ENCODE measurements at places on chromosomes 7 and 10.

DNA sequence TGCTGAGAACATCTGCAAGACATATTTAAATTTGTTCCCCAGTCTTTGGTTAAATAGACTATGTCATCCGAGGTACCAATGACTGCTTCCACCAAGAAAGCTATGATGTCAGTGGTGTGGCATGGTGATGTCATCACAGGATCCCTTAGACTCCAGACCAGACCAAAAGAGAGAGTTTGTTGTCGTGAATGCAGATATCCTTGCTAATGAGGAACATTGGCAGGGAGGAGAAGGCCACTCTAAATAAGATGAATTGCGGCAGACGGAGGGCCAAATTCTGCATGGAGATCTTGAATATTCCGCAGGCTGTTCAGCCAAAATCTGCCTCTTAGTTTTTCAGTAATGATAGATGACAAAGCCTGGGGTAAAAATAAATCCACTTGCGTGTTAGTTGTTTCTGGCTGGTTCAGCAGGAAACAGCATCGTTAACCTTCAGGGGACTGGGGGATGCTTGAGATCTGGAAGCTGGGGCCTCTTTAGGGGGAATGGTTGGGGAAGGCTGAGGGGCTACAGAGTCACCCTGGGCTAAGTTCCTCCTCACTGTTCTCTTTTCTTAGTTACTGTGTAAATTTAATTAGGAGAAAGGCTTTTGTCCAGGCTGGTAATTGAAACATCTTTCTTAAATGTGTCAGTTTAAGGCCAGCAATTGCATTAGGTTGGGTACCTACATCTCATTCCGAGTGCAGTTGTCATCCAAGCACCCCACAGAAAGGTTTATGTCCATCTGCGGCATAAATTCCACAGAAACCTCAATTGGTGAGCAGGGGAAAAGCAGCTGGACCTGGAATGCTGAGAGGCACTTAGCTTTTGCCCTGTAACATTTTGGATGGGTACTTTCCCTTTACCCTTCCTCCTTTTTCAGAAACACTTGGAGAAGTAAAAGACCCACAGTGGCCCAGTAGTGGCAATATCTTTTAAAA, 11.6 kb upstream of the CAMK1D start:
- ATAC-seq = no peak

- ATAC-seq = peak; percentile 93
These were observed 259.1 kb downstream of the KLF6 start for GRCh38 chr10:3525832-3526449.

DNA sequence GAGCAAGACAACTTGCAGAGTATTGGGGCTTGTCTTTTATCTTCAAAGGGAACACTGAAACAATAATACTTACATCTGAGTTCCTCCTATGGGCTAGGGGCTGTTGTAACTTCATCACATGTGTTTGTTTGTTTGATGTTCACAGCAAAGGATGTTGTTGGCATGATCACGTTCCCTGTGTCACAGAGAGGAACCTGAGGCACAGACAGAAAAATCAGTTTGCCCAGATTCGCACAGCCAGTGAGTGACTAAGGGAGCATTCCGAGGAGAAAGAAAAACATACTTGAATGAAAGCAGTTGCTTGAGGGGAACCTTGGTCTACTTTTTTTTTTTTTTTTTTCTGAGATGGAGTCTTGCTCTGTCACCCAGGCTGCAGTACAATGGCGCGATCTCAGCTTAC, 87.2 kb upstream of the PFKP start:
- no peak for ATAC-seq

- ATAC-seq = no peak
These were observed 128.5 kb upstream of the CDK1 start for GRCh38 chr10:60649485-60650377.

GRCh38 chr7:116215551-116215950, 5.2 kb downstream of the TES start:
- no peak for ATAC-seq

- no peak for ATAC-seq
These were observed 39.2 kb downstream of the DNAJC9 start for GRCh38 chr10:73207883-73208282.

- no peak for ATAC-seq
These were observed 120.3 kb upstream of the ADAM12 start for GRCh38 chr10:126508535-126509040.

DNA sequence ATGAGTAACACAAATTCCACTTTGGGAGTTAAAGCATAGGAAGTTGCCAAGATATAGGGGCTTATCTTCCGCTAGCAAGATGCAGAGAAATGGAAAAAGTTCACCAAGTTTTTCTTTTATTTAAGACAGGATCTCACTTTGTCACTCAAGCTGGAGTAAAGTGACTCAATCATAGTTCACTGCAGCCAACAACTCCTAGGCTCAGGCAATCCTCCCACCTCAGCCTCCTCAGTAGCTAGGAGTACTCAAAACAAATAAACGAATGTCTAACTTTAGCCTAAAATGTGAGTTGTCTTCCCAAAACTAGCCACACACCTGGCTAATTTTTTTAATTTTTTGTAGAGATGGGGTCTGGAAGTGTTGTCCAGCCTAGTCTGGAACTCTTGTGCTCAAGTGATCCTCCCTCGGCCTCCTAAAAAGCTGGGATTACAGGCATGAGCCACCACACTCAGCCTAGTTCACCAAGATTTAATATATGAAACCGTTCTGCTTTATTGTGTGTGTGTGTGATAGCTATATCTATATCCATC, 9.9 kb downstream of the VIM start:
- ATAC-seq = peak; percentile 4

GRCh38 chr10:17651896-17652295, 7.9 kb downstream of the STAM start:
- no peak for ATAC-seq

DNA sequence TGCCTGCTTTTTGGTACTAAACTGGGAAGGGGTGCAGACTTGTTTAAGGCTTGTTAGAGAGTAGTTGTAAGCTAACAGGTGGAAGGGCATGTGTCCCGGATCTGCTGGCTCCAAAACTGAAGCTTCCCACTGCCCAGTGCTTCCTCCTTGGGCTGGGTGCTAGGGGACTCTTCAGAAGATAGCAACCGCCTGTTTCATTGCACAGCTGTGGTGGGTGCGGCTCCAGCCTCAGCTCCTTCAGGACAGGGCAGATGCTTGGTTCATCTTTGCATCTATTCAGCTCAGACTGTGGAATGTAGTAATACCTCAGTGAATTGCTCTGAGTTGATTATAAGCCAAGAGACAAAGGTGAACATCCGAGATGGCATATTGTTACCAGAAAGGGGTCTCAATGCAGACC, 527.1 kb downstream of the TYW1 start:
- no peak for ATAC-seq

- no peak for ATAC-seq
These were observed 84.0 kb downstream of the ADARB2 start for GRCh38 chr10:1653321-1653720.

DNA sequence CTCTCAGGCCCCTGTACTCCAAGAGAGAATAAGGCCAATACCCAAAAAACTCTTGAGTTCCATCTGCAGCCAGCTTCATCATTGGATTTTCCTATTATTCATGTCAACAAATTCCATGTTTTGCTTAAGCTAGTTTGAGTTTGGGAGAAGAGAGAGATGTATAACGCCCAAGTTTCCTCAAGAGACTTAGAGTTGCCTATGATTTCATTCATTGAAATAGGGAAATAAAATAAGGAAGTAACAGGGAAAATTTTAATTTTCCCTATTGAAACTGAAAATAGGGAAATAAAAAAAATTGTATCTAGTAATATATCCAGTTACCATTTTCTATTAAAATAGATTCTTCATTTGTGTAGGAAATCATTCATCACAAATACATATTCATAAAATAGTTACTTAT, 66.5 kb upstream of the SVIL start:
- no peak for ATAC-seq

- ATAC-seq = no peak
These were observed 14.0 kb upstream of the KPNA7 start for GRCh38 chr7:99221866-99222265.

- ATAC-seq = no peak
These were observed 397.9 kb downstream of the INHBA start for GRCh38 chr7:41305001-41305400.

DNA sequence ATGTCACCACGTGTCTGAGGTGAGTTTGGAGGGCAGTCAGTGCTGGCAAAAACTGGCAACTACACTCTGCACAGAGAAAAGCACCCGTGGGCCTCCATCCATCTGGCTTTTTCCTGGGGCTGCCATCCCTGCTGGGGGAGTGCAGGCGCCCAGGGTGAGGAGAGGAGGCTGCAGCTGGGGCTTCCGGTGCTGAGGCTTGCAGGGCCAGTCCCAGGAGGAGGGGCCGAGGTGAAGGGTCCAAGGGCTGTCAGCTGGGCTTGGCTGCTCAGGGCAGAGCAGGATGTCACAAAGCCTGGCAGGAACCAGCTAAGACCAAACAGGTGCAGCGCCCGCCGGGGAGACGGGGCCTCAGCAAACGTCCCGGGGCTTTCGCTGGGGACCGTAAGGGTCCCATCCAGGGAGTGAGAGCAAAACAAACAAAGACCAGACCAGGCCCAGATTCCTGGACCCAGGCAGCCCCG, 77.2 kb downstream of the CFAP46 start:
- ATAC-seq = no peak

GRCh38 chr7:130853503-130854279, 119.7 kb upstream of the KLF14 start:
- peak; percentile 69 for ATAC-seq

GRCh38 chr7:77531038-77531437, 6.1 kb upstream of the PTPN12 start:
- ATAC-seq = no peak

DNA sequence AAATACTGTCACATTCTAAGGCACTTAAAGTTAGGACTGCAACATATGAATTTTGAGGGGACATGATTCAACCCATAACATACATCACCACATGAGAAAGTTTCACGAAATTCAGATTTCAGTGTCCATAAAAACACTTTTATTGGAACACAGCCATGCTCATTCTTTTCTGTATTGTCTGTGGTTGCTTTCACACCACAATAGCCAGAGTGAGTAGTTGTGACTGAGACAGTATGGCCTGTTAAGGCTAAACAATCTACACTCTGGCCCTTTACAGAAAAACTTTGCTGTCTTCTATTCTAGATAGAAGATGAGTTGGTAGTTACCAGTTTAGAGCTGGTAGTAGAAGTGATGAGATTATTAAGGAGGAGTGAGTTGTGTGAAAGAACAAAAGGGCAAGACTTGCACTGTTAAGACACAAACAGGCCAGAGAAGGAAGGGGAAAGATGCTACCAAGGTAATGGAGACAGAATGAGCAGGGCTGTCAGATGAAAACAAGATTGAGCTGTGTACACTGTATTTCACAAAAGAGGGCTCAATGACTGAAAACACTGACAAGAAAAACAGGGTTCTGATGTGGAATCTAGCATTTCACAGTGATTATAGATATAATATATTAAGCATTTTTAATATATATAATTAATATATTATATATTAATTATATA, 108.6 kb downstream of the PPP1R3A start:
- no peak for ATAC-seq

DNA sequence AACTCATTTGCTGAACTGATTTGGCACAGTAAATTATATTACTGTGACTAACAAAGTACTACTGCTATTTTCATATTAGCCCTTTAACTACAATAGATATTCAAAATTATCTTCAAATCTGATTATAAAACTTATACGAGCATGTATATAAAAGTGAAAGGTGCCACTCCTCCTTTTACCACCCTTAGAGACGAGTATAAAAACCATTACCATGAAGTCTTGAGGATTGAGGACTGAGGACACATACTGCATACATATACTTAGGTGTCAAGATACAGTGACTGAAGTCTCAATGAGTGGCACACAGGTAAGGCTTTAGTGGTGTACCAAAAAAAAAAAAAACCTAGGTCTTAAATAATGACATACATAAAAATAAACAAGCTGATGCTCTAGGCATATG, 98.6 kb downstream of the DNAJC1 start:
- no peak for ATAC-seq

GRCh38 chr10:45373576-45374349, at the start of gene ALOX5:
ALOX5 (plus strand) TSS chr10:45374216; CDS start chr10:45374280, 64 bp downstream.
- ATAC-seq = peak; percentile 48

DNA sequence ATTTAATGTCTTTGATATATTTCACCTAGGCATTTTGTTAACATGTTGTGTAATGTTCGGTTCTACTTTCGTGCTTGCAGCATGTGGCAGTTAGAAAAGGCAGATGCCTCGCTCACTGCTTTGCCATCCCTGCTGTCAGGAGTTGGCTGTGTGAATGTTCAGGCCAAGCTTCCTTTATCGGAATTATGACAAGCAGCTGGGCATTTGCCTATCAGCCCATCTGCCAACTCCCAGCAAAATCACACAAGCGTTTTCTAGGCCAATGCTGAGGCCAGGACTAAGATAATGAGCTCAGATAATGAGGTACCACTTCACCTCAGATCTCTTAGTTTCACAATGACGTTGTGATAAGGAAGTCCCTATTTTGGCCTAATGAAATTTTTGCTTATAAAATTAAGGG, 212.7 kb upstream of the FAM3C start:
- peak; percentile 27 for ATAC-seq

DNA sequence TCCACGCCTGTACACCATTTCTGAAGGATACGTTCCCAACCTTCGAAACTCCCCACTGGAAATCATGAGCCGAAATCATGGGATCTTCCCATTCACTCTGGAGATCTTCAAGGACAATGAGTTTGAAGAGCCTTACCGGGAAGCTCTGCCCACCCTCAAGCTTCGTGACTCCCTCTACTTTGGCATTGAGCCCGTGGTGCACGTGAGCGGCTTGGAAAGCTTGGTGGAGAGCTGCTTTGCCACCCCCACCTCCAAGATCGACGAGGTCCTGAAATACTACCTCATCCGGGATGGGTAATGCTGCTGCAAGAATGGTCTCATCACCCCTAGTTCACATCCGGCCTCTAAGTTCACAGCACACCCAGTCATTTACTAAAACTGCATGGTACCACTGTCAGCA, 30.3 kb downstream of the PLA2G12B start:
- ATAC-seq = no peak

DNA sequence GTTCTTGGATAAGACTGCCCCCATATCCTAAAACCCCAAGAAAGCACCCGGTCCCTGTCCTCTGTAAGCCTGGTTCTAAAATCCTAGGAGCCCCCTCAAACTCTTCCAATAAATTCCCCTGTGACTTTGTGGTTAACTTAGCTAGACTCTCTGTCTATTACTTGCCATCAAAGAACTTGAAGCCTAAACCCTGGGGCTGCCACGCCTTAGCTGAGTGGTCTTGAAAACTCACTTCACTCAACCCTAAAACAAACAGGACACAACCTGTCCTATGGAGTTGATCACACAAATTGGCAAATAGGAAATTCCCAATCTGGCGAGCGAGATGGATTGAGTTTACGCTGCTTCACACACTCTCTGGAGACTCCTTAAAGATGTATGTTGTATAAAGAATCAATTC, 191.4 kb upstream of the SVIL start:
- ATAC-seq = no peak

GRCh38 chr7:114949231-114949630, 27.3 kb downstream of the MDFIC start:
- no peak for ATAC-seq

DNA sequence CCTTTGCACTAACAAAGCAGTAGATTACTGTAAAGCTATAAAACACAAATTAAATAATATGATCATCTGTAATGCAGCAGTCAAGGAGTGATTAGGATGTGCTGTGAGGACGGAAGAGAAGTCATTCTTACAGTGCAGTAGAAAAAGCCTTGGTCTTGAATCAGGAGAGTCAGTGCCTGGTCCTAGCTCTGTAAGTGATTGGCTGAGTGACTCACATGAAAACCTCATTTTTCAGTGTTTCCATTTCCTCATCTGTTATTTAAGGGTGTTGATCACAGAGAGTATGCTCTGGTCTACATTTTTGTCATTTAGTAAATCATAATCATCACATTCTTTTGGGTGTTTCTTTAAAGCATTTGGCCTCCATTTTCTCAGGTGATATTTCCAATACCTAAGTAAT, 717.8 kb downstream of the LRMDA start:
- ATAC-seq = no peak

Data from SK-N-SH treated with all-trans-retinoic acid at 6 μM for 48 hours (cell line).